K562 (cell line): ENCODE measurements at places on chromosomes 13 and 19.
A peak's percentile ranks its signal among the peaks of the same experiment; 100 is the strongest.

DNA sequence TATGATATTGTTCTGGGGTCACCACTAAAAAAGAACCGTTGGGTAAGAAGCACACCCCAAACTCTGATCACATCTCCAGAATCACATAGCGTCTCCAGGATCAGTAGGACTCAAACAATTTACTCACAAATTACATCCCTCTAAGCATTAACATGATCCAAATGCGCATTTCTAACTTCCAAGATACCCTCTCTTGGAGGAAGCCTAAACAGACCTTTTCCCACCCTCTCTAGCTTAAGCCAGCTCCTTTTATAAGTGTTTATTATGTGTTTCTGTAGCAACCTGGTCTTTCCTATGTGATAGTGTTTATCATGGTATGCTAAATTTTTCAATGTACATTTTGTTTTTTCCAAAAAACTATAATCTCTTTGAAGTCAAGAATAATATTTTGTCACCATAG is 1846.5 kb downstream of the OLFM4 start:
- DNase-seq, result no peak

DNA sequence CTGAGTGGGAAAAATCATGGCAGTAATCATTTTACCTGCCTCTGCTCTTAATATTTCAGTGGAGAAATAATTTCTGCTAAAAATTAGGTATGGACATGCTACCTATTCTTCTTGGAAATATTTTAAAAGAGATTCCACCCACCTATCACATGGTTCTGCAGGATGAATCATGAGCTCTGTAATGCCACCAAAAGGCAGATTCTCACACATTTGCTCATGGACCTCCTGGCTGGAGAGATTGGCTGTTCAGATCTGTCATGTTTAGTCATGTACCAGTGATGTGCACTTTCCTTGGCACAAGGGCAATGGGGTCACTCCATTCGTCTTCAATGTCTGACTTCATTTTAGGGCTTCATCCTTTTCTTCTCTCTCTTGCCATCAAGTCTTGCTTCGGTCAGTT is 101.8 kb upstream of the MBNL2 start:
- DNase-seq, result no peak

- no peak for DNase-seq
These were observed 123.4 kb upstream of the PRR20A start for GRCh38 chr13:57017357-57017756.

GRCh38 chr19:10809651-10810285 is 26.2 kb downstream of the TMED1 start:
- peak; percentile 38 for DNase-seq

GRCh38 chr13:50761406-50761805 is 82.1 kb downstream of the DLEU7 start:
- DNase-seq, result no peak

GRCh38 chr19:14889994-14890642 is 4.2 kb upstream of the OR7A17 start:
- no peak for DNase-seq

- no peak for DNase-seq
These were observed 788.4 kb upstream of the PRR20A start for GRCh38 chr13:56352361-56352760.

DNA sequence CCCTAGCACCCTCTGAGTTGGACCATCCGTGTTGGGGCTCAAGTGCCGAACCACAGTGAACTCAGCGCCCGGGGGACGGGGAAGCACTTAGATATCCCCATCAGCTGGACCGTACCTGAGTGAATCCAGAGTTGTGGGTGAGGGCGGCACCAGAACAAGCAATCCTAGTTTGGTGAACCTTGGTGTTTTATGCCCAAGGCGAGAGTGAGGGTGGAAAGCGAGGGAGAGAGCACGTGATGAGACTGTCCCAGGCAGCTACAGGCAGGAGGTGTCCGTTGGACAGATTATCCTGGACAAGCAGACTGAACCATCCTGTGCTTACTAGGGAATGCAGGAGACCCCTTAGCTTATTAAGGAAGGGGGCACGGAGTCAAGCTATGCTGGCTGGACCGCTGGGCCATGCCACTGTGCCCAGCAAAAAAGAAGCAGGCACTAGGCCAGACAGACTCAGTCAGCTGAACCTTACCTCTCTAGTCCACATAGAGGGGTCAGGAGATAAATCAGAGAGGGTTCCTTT is 596 bp downstream of the GET3 start:
- no peak for DNase-seq

DNA sequence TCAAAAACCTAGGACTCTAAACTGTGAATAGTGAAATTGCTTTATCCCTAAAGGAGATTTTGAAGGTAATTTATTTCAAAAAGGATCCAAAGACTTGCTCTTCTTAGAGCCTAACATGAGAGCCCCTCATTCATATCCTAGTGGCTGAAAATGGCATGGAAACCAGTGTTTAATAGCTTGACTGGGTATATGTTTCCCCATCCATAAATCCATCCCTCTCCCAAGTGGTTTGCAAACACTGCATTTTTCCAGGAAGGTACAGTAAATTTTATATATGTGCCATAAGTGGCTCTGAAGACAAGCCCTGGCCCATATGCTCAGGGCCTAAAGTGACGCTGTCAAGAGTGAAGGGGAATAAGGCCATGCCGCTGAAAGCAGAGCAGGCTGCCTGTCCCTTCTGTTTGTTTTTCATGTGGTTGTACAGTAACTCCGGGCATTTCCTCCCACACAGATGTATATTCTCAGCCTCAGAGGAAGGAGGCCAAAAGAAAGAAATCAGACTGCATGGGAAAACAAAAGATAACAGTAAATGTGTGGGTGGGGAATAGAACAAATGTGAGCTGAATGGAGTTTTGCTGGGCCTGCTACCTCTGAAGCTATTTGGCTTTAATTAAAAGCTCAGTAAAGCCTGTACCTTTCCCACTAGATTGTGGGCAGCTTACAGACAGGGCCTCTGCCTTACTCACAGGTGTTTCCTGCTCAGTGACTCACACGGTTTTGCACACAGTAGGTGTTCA is 181.9 kb downstream of the PCDH9 start:
- no peak for DNase-seq

DNA sequence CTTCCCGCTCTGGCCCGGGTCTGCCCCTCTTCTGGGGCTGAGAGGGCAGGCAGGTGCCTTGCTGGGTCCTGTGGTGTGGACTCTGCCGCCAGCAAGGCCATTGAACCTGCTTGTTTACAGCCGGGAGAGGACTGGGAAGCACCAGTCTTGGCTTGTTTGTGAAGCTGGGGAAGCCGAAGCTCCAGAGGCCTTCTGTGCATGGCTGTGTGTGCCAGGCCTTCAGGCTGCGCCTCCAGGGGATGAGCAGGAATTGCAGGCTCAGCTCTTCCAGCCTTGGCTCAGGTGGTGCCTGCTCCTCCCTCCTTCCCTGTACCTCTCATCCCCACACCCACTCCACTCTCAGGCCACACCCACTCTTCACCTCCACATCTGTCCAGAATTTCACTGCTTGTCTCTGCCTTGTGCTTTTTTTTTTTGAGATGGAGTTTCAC is 17.5 kb downstream of the NDUFB7 start:
- no peak for DNase-seq

- DNase-seq, result peak; percentile 79
These were observed at the start of gene BRSK1 for GRCh38 chr19:55283548-55284377. Gene BRSK1 (plus strand): TSS chr19:55283997. CDS start chr19:55284443, 446 bp downstream.

- DNase-seq, result no peak
These were observed 55.5 kb downstream of the EDNRB start for GRCh38 chr13:77863144-77863543.

- DNase-seq, result no peak
These were observed 87.9 kb upstream of the WASF3 start for GRCh38 chr13:26469602-26470001.

GRCh38 chr13:106836186-106836802 is 268.4 kb upstream of the ARGLU1 start:
- DNase-seq, result no peak

- DNase-seq, result no peak
These were observed 1069.1 kb downstream of the EFNB2 start for GRCh38 chr13:105466376-105466775.

DNA sequence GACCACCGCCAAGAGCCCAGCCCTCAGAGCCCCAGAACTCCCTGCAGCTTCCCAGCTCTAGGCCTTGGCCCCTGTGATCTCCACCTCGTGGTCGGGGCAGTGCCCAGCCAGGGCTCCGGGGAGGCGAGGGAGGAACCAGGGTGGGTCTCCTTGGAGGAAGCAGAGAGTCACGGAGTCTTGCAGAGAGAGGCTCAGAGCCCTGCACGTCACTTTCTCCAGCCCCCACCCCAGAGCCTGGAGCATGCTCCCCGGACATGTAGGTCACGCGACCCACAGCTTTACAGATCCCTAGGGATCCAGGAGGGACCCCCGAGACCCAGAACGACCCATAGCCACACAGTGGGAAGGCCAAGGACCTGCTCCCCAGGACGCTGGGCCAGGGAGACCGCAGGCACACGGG is 11.9 kb downstream of the GADD45B start:
- DNase-seq, result no peak

- no peak for DNase-seq
These were observed 2.1 kb upstream of the VWA8 start for GRCh38 chr13:41962994-41963393.
